Fibroblast of skin of left biceps (primary cell): ENCODE measurements at places on chromosomes 2 and 18.

GRCh38 chr2:205681401-205682238, 681 bp upstream of the NRP2 start:
- no peak for DNase-seq

DNA sequence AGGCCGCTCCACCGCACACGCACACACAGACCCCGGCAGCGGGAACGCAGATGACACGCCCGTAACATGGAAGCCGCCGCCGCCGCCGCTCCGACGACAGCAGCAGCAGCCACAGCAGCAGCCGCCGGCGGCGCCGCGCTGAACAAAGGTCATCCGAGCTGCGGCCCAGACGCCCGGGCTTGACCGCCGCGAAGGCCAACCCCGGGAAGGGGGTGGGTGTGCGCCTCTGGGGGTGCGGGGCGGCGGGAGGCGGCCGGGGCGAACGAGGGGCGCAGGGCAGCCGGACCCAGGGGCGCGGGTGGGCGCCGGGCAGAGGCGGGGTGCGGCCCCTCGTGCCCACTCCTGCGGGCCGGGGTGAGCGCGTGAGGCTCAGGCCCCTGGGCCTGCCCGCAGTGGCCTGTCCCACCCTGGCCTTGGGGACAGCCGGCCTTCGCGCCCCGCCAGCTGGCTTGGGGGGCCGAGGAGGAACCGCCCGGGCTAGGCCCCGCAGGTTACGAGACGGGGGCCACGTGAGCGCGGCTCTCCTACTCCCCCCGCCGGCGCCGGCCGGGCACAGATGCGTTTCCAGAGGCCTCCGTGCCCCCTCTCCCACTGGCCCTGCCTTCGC, 1.0 kb upstream of the ZNF532 start:
- DNase-seq, result no peak

- peak; percentile 74 for DNase-seq
Observed at GRCh38 chr18:24397694-24398368, at the start of gene OSBPL1A. Gene OSBPL1A (minus strand): TSS chr18:24397824. CDS start chr18:24377533, 20,291 bp downstream.

- DNase-seq, result peak; percentile 30
Observed at GRCh38 chr2:234502919-234503285, 6.0 kb upstream of the ARL4C start.

- no peak for DNase-seq
Observed at GRCh38 chr2:112483831-112484230, 1.9 kb downstream of the TTL start.

DNA sequence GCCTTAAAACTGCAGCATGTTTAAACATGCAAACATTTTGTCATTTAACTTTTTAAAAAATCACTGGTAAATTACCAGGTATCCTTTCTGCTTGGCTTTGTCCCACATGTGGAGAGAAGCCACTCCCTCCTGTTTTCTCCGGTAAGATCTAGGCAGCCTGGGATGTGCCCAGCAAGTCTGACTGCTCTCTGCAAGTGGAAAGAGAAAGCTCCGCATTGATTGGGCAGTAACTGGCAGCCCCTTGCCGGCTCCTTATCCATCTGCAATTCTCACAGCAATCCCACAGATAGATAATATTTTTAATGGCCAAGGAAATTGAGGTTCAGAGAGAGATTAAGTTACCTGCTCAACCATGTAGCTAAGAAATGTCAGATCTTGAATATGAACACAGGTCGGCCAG, 136.1 kb downstream of the TMEM200C start:
- DNase-seq, result no peak

DNA sequence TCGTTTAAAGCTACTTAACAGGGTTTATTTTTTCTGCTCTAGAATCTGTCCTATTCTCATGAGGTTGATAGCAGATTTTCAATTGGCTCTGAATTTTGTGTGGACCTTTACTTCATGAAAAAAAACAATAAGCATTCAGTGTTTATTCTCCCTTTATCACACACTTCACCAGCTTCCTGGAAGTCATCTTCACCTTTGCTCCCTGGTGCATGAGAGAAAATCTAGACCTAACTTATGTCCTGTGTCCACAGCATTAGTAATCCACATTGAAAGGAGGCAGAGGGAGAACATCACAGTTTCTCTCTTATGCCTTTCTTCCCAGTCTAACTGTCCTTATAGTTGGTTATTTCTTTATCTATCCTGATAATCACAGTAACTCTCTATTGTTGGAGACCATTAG, 316.1 kb downstream of the PTH2R start:
- no peak for DNase-seq

GRCh38 chr2:45849491-45850283, 198.2 kb downstream of the PRKCE start:
- peak; percentile 64 for DNase-seq

GRCh38 chr18:55268628-55269275, 309.5 kb upstream of the CCDC68 start:
- DNase-seq, result no peak

- DNase-seq, result no peak
Observed at GRCh38 chr2:29273685-29274611, 158.7 kb downstream of the CLIP4 start.

- no peak for DNase-seq
Observed at GRCh38 chr2:20745924-20746555, 76.9 kb downstream of the LDAH start.

GRCh38 chr2:28746429-28747111, 5.1 kb upstream of the PPP1CB start:
- no peak for DNase-seq

DNA sequence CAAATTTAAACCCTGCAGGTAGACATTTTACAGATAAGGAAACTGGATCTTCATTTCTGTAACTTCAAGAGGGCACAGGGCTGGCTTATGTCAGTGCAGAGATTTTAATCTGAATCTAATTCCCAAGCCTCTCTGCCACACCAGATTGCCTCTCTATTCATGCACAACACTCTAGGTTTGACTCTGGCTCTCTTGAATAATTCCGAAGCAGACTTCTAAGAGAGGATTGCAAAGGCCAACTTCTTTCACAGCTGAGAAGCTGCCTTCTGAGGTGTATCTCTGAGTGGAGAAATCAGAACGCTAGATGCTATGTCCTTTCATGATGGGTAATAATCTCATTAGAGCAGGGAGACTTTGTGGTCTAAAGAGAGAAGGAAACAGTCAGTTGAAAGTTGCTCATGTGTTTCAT, 20.1 kb upstream of the MGAT5 start:
- no peak for DNase-seq

- no peak for DNase-seq
Observed at GRCh38 chr2:42913280-42913878, 121.0 kb upstream of the HAAO start.

GRCh38 chr2:208618220-208618619, 211.6 kb downstream of the PTH2R start:
- DNase-seq, result no peak

DNA sequence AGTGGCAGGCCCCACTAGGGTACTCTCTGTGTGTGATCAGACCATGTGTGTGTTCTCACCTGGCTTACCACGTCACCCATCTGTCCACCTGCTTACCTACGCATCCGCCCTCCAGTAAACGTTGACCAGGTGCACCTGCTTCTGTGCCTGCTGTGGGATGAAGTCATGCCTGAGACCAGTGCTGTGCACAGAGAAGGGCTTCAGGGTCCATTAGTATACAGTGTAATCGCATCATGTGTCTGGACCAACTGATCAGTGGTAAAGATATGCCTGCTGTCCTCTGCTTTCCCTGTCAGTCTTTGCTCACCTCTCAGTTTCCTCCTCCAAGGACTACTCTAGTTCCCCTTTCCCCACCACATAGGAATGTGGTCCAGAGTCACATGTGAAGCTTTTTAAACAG, 109.3 kb downstream of the FHOD3 start:
- DNase-seq, result no peak
